ENCODE measurements at places on chromosomes 11 and 22. TPM values are rescaled to one million over a fixed set of nuclear protein-coding genes. Genes with fewer than 3 reads are reported as not detected.
A peak's percentile ranks its signal among the peaks of the same experiment; 100 is the strongest.

- no peak for DNase-seq
Observed at GRCh38 chr22:48380016-48380665, 1447.5 kb downstream of the BRD1 start.

The MS4A4A gene
- 0.55 TPM for total RNA-seq

- peak; percentile 38 for DNase-seq
Observed at GRCh38 chr11:61871158-61871597, 20.2 kb downstream of the FADS3 start.

DNA sequence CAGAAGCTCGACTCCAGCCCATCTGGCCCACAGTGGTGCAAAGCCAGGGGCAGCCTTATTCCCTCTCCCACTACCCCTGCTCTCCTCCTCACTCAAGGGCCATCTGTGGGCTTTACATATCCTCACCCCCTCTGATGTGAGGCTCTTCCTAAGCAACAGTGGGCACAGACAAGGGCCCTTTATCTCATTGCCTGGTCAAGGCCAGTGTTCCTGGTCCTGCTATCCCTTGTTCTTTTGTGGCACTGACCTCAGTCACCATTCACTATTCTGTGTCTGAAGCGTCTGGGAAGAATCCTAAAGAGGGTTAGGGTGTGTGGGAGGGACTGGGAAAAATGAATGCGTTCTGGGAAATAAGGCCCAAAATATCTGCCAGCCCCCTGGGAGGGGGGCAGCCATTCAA lies 7.3 kb downstream of the DNAL4 start:
- no peak for DNase-seq

GRCh38 chr11:20099527-20099926 lies 60.7 kb downstream of the DBX1 start:
- no peak for DNase-seq

GRCh38 chr11:12109591-12110196 lies 696 bp upstream of the MICAL2 start:
- no peak for DNase-seq

DNA sequence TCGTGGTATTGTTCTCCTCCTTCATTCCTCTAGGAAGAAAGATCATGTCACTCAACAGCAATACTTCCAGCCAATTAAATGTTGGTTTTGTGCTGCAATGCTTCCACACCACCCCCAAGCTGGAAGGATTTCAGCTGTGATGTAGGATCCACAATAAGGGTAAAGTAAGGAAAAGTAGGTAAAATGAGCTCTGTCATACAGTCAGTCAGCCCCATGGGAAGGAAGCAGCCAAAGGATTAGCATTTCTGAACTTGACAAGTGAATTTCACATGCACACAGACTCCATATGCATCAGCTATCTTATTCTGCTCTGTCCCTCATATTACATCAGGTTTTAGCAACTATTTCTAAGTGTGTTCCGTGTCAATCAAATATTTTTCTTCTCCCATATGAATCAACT lies 197.9 kb downstream of the TTC28 start:
- no peak for DNase-seq

The GAB2 gene
- 0.70 TPM for total RNA-seq

The MPPED2 gene
- total RNA-seq = 1.8 TPM

- DNase-seq = no peak
Observed at GRCh38 chr11:107785401-107785800, 73.2 kb downstream of the SLC35F2 start.

DNA sequence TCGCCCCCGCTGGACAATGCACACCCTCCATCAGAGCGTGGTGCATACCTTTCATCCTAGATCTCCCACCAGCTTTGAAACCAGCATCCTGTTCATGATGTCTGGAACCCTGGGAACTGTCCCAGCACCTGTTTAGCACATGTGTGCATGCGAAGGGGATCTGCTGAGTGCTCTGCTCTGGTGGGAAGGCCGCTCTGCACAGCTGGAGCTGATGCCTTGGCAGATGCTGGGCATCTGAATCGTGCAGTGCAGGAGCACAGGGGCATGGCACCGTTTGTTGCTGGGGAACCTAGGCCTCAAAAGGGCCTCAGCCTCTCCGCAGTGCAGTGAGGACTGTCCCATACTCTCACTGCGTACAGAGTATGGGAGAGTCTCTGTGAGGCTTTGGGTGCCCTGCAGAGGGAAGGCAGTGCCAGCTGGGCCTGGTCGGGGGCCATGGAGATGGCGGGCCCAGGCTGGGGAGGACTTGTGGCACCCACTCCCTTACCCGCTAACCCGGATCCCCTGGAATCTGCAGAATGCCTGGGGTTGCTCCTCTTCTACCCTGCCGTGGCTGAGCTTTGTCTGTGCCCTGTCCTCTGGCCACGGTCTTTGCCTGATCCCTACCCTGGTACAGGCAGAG lies 72.9 kb upstream of the ATXN10 start:
- DNase-seq = no peak

All from H4 (cell line).